ENCODE measurements at places on chromosomes 7 and 10.

GRCh38 chr10:13709931-13710650 is 123.3 kb downstream of the PRPF18 start:
- ATAC-seq = no peak

GRCh38 chr10:86295351-86295750 is 71.2 kb downstream of the GRID1 start:
- no peak for ATAC-seq

- ATAC-seq = no peak
Observed at GRCh38 chr7:68043546-68043945, 1046.9 kb downstream of the TYW1 start.

DNA sequence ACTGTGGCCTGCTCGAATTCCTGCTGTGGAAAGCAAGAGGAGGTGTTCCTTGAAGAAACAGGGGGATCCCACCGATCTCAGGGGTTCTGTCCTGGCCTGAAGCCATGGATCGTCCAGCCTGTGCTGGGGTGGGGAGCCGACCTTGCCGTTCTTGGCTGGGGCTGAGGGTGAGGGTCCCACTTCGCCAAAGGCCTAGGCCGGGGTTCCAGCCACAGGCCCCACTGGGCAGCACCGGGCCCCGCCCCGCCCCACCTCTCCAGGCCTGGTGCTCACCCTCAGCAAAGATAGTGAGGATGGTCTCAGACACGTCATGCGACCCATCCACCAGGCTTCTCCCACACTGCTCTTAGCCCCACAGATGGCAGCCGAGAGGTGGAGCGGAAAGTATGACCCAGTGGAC is 51.4 kb upstream of the ZNF716 start:
- no peak for ATAC-seq

DNA sequence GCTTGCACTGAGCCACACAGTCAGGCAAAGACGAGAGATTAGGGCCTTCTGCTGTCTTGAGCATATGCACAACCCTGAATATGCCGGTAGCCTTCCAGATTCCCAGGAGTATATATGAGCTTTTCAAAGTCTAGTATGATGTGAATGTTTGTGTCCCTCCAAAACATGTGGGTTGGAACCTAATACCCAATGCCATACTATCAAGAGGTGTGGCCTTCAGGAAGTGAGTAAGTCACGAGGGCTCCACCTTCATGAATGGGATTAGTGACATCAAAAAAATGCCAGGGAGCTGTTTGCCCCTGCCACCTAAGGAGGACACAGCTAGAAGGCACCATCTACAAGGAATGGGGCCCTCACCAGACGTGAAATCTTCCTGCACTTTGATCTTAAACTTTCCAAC is 105.2 kb downstream of the CH25H start:
- no peak for ATAC-seq

DNA sequence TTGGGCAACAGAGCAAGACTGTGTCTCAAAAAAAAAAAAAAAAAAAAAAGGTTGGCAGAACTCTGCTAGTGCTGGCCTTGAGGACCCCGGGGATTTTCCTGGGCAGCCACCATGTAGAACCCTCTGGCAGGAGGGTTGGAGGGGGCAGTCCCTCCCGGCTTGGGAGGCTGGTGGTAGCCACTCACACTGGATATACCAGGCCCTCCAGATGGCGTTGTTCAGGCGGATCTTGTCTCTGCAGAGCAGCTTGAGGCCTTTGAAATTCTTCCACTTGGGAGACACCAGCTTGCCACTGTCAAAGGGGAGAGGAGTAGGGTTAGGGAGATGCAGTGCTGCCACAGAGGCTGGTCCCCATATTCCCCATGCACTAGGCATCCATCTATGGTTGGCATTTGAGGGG is 8.4 kb downstream of the MLXIPL start:
- ATAC-seq = no peak

GRCh38 chr7:17062151-17063044 is 180.6 kb upstream of the AGR3 start:
- no peak for ATAC-seq

GRCh38 chr10:120634659-120635058 is 177.6 kb downstream of the PLPP4 start:
- ATAC-seq = no peak

- no peak for ATAC-seq
Observed at GRCh38 chr10:97734021-97734420, 2.9 kb upstream of the ZFYVE27 start.

GRCh38 chr7:131673576-131673975 is 117.1 kb upstream of the PODXL start:
- no peak for ATAC-seq

GRCh38 chr7:27143950-27144780 is 684 bp upstream of the HOXA5 start:
- ATAC-seq = no peak

DNA sequence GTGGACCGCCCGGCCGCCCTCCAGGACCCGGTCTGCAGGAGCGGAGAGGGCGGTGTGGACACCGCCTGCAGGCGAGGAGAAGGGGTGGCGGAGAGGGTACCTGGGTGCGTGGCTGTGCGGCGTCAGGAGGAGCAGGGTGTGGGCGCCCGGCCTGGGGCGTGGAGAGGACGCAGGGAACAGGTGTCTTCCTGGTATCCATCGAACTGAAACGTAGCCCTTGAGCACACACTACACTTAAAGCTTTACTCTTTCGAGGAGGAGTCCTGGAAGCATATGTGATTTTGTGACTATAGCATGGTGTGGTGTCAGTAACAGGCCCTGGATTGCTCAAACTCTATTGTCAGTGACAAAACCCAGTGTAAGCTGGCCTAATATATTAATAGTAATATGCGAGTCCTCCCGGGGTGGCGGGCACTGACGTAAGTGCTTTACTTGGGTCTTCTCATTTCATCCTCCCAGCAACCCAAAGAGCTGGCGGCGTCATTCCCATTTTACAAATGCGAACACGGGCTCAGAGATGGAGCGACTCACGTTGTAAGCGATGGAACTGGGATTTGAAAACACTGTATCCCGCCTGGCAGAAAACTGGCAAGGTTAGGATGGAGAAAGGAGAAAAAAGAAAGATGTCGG is 508 bp upstream of the TECPR1 start:
- ATAC-seq = no peak

- peak; percentile 76 for ATAC-seq
Observed at GRCh38 chr10:108911814-108912541, 1011.3 kb downstream of the XPNPEP1 start.

DNA sequence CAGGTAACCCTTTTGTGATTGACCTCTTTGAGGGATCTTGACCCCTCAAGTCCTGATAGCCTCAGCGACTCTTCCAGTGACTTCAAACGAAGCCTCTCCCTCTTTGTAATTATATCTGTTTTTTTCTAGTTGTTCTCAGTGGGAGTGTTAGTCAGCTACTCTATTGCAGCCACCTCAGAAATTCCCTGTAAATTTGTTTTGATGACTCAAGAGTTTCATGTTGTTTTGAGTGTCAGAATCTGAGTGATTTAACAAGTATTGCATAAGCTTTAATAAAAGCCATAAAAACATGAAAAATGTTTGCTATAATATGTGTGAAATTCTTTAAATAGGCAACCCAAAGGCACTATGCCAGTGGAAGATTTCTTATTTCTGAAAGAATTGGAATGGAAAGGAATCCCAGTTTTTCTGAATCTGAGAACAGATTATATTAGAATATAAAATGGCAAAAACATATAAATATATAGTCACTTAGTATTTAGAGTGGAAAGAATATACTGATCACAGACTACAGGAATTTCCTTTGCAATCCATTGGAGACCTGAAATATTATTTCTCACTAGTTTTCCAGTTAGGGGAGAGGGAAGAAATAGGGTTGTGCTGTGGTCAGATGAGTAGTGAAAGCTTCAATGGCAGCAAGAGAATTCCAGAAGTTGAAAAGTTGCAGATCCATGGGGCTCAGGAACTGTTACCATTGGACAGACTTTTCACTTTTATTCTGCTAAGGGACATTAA is 94.4 kb upstream of the SEMA3C start:
- no peak for ATAC-seq

- ATAC-seq = no peak
Observed at GRCh38 chr7:1020849-1021251, 23.5 kb upstream of the GPR146 start.

DNA sequence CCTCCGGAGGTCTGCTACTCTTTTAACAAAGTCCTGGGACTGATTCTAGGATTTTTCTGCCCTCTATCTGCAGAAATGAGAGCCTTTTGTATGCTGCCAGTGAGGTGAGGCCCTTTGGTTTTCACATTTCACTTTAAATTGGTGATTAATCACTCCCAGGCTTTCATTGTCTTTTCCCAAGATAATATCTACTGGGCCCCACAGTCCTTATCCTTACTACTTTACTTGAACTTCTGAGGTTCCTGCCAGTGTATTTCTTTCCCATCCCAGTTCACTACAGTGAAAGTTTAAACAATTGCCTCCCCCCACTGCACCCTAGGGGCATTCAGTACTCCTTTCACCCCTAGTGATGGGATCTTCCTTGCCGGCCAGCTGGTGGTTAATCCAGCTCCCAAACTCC is 127.4 kb upstream of the INHBA start:
- no peak for ATAC-seq

DNA sequence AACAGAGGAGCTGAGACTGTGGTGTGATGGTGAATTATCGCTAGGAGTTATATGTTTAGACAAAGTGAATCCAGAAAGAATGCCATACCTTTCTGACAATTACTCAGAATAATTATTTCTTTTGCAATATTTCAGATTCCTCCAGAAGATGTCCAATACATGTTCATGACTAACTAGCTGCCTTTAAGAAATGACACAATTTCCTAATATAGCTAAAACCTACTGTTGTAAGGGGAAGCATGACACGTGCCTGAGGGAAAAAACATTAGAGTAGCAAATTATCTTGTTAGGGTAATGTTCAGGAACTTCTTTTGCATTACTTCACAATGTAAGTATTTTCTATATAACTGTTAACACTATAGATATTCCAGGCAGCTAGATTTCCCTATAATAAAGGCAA is 150.3 kb downstream of the COL28A1 start:
- ATAC-seq = no peak

GRCh38 chr10:47321521-47322195 is 596 bp upstream of the GDF2 start:
- no peak for ATAC-seq

GRCh38 chr7:103989785-103990767 is 618 bp upstream of the RELN start:
- ATAC-seq = peak; percentile 34

- ATAC-seq = no peak
Observed at GRCh38 chr7:80635533-80635932, 2.9 kb upstream of the CD36 start.

GRCh38 chr7:149662591-149663095 is 110.7 kb downstream of the ZNF467 start:
- peak; percentile 57 for ATAC-seq

GRCh38 chr7:8620169-8620568 is 186.8 kb downstream of the NXPH1 start:
- peak; percentile 20 for ATAC-seq

DNA sequence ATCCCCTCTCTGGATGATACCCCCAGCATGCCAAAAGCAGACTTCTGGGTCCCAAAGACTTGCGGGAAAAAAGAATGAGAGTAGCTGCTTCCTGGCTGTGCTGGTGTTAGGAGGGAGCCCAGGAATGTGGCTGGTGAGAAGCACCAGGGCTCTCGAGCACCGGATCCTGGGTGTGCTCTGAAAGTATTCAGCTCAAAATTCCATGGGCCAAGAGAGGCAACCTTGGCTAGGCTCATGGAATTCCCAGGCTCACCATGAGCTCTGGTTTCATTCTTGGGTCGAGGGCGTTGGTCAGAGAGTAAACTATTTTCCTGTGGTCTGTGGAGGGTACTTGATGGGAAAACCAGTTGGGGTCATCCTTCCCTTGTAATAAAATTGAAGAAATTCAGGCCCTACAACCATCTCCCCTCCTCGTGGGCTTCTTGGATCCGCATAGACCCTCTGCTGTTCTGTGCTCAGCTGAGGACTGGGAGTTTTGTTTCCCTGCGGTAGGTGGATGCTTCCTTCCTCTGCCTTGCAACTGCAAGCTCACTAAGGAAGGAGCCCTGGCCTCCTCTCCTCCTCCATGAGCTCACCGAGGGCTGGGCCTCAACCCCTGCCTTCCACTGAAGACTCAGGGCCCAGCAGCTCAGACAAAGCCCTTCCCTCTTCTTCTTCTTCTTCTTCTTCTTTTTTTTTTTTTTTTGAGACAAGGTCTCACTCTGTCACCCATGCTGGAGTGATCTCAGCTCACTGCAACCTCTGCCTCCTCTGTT is 34.5 kb upstream of the AQP1 start:
- ATAC-seq = no peak

DNA sequence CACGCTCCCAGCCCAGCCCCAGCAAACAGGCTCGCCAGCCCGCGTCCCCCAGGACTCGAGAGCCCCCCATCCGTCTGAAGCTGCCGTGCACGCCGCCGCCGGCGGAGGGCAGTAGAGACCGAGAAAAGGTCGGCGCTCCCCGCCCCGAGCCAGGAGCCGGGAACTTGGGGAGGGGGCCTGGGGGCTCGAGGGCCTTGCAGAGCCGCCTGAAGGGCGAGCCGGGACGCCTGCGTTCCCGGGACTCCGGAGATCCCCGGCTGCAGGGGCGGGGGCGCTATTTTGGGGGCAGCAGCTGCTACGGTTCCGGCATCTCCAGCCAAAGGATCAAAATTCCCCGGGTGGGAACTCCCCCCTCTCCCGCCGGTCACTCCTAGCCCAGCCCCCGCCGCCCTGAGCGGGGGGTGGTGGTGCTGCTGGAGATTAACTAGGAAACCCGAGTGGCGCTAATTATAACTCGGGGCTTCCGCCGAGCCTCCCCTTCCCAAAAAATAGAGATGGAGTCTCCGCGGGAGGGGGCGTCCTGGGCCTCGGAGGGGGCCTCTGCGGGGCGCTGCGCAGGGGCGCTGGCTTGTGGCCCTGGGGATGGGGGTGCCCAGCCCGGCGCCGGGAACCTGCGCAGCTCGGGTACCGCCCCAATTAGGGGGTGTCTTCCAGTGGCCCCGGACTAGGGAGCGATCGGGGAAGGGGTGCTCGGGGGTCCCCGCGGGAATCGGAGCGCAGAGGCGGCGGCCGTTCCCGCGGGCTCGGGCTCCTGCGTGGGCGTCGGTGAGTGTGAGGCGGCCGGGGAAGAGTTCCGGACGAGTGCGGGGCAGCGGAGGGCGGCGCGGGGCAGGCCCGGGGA is 608 bp downstream of the ACHE start:
- peak; percentile 43 for ATAC-seq

Data from stimulated activated memory B cell treated with anti-CD40 and anti-IgM and Interleukin-4, amounts not matched to agents 10 μg/mL and 1 μg/mL and 100 μg/mL, for 72 hours (primary cell).